ENCODE measurements at places on chromosomes 6 and 20. TPM values are rescaled to one million over a fixed set of nuclear protein-coding genes. Genes with fewer than 3 reads are reported as not detected.

ALDH8A1 gene
- total RNA-seq: 0.40 TPM

HFE gene
- 1.1 TPM for total RNA-seq

GJA10 gene
- not detected for total RNA-seq

CCM2L gene
- 1.5 TPM for total RNA-seq

TBCC gene
- total RNA-seq: 28.4 TPM

FILIP1 gene
- 0.73 TPM for total RNA-seq

MAK gene
- 1.3 TPM for total RNA-seq

COL12A1 gene
- total RNA-seq: 2.0 TPM

SMOC2 gene
- total RNA-seq: 5.9 TPM

PDE7B gene
- total RNA-seq: 0.07 TPM

APOM gene
- 7.1 TPM for total RNA-seq

PLA2G7 gene
- total RNA-seq: 0.93 TPM

PGM3 gene
- 64.4 TPM for total RNA-seq

Measured in progenitor cell of endocrine pancreas (in vitro differentiated cells).